ENCODE measurements at places on chromosomes 7 and 10. TPM values are rescaled to one million over a fixed set of nuclear protein-coding genes. Genes with fewer than 3 reads are reported as not detected.

Gene TSPAN33
- total RNA-seq = 22.3 TPM

Gene TFAM
- 18.0 TPM for total RNA-seq

Gene CDK1
- total RNA-seq = 3.6 TPM

Gene CRTAC1
- total RNA-seq = 0.20 TPM

Gene STX1A
- total RNA-seq = 2.1 TPM

Gene CFTR
- 0.70 TPM for total RNA-seq

Gene AKR1C4
- 173 TPM for total RNA-seq

Gene IFRD1
- total RNA-seq = 27.8 TPM

- H3K27me3 ChIP-seq = no peaks in the 10 kb centered on the region
- no peaks in the 10 kb centered on the region for H3K36me3 ChIP-seq
- DNase-seq = no peak
- no peaks in the 10 kb centered on the region for H3K4me1 ChIP-seq
- H3K27ac ChIP-seq = no peak overlapping the region
- H3K4me3 ChIP-seq = no peak overlapping the region
Measured at GRCh38 chr7:106827626-106828025, 37.5 kb upstream of the PIK3CG start.

DNA sequence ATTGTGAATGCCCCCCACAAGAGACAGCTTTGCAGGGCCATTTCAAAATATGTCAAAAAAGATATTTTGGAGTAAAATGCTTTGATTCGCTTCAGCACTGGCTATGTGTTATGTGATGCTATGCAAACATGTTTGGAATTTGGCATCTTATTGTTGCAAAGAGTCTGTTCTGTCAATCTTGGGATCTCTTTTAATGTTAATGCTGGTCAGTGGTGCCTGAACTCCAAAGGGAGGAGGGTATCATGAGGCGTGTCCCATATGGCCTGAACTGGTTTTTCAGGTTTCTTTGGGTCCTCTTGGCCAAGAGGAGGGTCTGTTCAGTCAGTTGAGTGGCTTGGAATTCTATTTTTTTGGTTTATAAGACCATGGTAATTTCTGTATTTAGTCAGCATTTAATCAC, 81.4 kb downstream of the HECW1 start:
- no peaks in the 10 kb centered on the region for H3K36me3 ChIP-seq
- H3K4me3 ChIP-seq = no peak overlapping the region
- no peak overlapping the region for H3K27ac ChIP-seq
- no peak for DNase-seq
- H3K4me1 ChIP-seq = no peaks in the 10 kb centered on the region

DNA sequence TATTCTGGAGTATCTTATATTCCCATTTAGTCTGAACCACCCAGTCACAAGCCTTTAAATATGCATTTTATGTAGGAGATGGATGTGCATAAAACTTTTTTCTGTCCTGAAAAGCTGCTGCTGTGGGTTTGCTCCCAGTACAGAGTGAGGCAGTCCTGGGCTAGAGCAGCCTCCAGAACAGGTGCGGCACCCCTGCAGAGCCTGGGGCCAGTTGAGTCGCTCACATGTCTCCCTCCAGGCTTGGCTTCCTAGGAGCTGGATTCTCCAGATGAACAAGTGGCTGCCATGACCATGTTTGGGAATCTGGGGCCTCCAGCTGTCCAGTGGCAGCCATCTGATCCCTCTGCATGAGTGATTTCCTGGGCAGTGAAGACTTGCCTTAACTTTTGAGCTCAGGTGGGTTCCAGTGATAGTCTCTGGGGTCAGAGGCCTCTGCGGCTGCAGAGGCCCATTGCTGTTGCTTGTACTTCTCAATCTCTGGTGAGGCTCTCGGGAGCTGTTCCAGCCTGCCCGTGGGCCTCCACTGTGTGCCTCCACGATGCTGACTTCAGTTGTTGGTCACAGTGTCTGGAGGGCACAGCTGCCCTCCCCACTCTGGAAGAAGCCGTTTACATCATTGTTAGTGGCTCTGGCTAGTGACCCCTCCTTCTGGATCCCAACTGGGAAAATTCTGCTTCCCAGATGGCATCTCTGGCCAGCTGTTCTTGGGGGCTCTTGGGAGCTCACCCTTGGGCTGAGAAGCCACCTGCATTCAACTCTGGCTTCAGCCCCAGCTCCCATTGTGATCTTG, 120.4 kb downstream of the EMX2 start:
- H3K36me3 ChIP-seq = no peaks in the 10 kb centered on the region
- no peak for DNase-seq
- H3K27me3 ChIP-seq = no peaks in the 10 kb centered on the region
- no peak overlapping the region for H3K4me3 ChIP-seq

DNA sequence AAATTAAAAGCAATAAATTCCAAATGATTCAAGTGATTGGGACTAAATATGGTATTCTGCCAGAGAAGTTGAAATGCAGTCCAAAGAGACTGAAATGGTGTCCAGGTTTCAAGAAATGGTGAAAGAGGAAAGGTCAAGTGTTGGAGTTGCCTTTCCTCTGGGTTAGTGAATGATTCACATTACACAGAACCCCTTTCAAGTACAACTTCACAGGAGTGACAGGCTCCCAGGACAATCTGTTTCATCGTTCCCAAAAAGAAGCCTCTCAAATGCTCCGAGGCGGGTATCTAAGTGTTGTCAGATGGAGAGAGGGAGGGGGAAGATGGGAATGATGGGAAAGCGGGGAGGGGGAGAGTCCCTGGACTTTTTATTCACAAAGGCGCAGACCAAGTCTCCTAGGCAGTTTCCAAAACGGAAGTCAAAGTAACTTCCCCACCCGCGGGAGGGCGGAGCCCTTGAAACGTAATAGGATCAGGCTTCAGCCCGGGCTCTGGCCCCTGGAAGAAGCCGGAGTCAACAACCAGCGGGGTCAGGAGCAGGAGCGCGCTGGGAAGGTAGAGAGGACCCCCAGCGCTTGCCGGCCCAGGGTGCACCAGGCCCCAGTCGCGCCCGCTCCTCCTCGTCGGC, 754 bp downstream of the SLC25A13 start:
- H3K27me3 ChIP-seq = no peaks in the 10 kb centered on the region
- peak overlapping the region; percentile 89 for H3K4me3 ChIP-seq
- H3K27ac ChIP-seq = peak overlapping the region; percentile 97

- no peak for DNase-seq
- no peak overlapping the region for H3K4me3 ChIP-seq
- no peaks in the 10 kb centered on the region for H3K27me3 ChIP-seq
- H3K27ac ChIP-seq = no peak overlapping the region
- no peaks in the 10 kb centered on the region for H3K4me1 ChIP-seq
Measured at GRCh38 chr10:51960494-51960895, 261.1 kb upstream of the CSTF2T start.

- H3K4me3 ChIP-seq = no peak overlapping the region
- H3K27ac ChIP-seq = no peak overlapping the region
- no peaks in the 10 kb centered on the region for H3K36me3 ChIP-seq
- no peak for DNase-seq
Measured at GRCh38 chr7:113008755-113009154, 77.9 kb downstream of the GPR85 start.

- H3K36me3 ChIP-seq = no peaks in the 10 kb centered on the region
- DNase-seq = no peak
- no peaks in the 10 kb centered on the region for H3K4me1 ChIP-seq
Measured at GRCh38 chr7:7705318-7705717, 13.1 kb downstream of the RPA3 start.

- H3K36me3 ChIP-seq = no peaks in the 10 kb centered on the region
- H3K27me3 ChIP-seq = no peaks in the 10 kb centered on the region
- H3K27ac ChIP-seq = no peak overlapping the region
- no peaks in the 10 kb centered on the region for H3K4me1 ChIP-seq
- peak; percentile 72 for DNase-seq
Measured at GRCh38 chr7:4189131-4189570, 492.9 kb upstream of the FOXK1 start.

DNA sequence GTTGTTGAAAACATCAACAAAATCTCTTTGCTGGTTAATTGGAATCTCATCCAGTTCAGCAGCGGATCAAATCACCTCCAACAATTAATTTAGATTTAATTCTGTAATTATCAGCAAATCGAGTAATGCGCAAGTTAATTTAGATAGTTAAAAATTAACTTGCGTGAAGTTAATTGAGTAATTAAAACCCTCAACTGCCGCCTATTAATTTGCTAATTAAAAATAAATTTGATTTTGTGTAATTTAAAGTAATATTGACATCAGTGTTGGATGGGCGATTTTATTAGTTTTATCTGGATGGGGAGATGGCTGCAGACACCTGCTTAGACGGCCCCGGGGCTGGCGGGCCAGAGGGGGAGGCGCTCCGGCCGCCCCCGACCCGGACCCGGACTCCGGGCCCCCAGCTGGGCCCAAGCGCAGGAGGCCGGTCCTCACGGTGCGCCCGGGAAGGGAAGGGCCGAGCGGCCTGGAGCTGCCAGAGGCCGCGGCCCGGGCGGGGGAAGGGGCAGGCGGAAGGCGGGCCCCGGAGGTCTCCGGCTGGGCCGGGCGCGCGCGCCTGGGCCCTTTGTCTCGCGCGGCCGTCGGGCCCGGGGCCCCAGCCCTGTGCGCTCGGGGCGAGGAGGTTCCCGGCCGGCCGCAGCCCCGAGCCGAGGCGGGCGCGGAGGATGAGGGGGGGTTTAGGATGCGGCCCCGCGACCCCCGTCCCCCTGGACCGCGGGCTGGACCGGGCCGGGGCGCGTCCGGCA, 3.3 kb upstream of the UNCX start:
- no peak overlapping the region for H3K4me3 ChIP-seq
- no peaks in the 10 kb centered on the region for H3K4me1 ChIP-seq

DNA sequence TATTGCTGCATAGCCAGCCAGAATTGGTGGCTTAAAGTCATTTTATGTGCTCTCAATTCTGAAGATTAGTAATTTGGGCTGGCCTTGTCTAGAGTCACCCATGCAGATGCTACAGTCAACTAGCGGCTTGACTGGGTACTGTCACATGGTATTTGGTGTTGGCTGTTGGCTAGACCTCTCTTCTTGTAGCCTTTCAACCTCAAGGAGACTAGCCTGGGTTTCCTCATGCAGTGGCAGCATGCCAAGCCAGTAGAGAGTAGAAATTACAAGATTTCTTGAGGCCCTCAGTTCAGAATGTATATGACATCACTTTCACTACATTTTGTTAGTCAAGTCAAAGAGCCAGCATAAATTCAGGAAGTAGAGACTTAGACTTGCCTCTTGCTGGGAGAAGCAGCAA, 3.7 kb upstream of the ZNF800 start:
- H3K27ac ChIP-seq = no peak overlapping the region
- no peaks in the 10 kb centered on the region for H3K36me3 ChIP-seq
- H3K4me1 ChIP-seq = peaks cover under 1% of the 10 kb centered on the region
- no peak overlapping the region for H3K4me3 ChIP-seq

- H3K27me3 ChIP-seq = no peaks in the 10 kb centered on the region
- H3K4me1 ChIP-seq = no peaks in the 10 kb centered on the region
- no peak for DNase-seq
- H3K27ac ChIP-seq = no peak overlapping the region
Measured at GRCh38 chr7:104956753-104957450, 57.1 kb upstream of the KMT2E start.

- DNase-seq = no peak
- no peak overlapping the region for H3K4me3 ChIP-seq
- H3K27ac ChIP-seq = no peak overlapping the region
- H3K36me3 ChIP-seq = no peaks in the 10 kb centered on the region
- no peaks in the 10 kb centered on the region for H3K4me1 ChIP-seq
Measured at GRCh38 chr10:52644373-52645186, 128.0 kb downstream of the MBL2 start.

GRCh38 chr10:92042541-92042940, 119.0 kb downstream of the BTAF1 start:
- no peak overlapping the region for H3K4me3 ChIP-seq
- no peaks in the 10 kb centered on the region for H3K36me3 ChIP-seq
- no peak overlapping the region for H3K27ac ChIP-seq

GRCh38 chr7:112113913-112114575, 92.2 kb downstream of the DOCK4 start:
- no peaks in the 10 kb centered on the region for H3K27me3 ChIP-seq
- H3K4me3 ChIP-seq = no peak overlapping the region
- DNase-seq = no peak

- no peaks in the 10 kb centered on the region for H3K36me3 ChIP-seq
- no peaks in the 10 kb centered on the region for H3K27me3 ChIP-seq
- no peak overlapping the region for H3K4me3 ChIP-seq
- H3K4me1 ChIP-seq = no peaks in the 10 kb centered on the region
- DNase-seq = no peak
Measured at GRCh38 chr10:9427209-9427608, 1372.7 kb downstream of the GATA3 start.

GRCh38 chr10:121460733-121461132, 137.5 kb downstream of the FGFR2 start:
- no peaks in the 10 kb centered on the region for H3K36me3 ChIP-seq
- no peak for DNase-seq
- H3K4me1 ChIP-seq = no peaks in the 10 kb centered on the region
- no peak overlapping the region for H3K27ac ChIP-seq
- no peaks in the 10 kb centered on the region for H3K27me3 ChIP-seq

- no peak overlapping the region for H3K27ac ChIP-seq
- H3K27me3 ChIP-seq = no peaks in the 10 kb centered on the region
- no peak overlapping the region for H3K4me3 ChIP-seq
- no peaks in the 10 kb centered on the region for H3K4me1 ChIP-seq
Measured at GRCh38 chr10:48291190-48291589, 15.3 kb upstream of the MAPK8 start.

DNA sequence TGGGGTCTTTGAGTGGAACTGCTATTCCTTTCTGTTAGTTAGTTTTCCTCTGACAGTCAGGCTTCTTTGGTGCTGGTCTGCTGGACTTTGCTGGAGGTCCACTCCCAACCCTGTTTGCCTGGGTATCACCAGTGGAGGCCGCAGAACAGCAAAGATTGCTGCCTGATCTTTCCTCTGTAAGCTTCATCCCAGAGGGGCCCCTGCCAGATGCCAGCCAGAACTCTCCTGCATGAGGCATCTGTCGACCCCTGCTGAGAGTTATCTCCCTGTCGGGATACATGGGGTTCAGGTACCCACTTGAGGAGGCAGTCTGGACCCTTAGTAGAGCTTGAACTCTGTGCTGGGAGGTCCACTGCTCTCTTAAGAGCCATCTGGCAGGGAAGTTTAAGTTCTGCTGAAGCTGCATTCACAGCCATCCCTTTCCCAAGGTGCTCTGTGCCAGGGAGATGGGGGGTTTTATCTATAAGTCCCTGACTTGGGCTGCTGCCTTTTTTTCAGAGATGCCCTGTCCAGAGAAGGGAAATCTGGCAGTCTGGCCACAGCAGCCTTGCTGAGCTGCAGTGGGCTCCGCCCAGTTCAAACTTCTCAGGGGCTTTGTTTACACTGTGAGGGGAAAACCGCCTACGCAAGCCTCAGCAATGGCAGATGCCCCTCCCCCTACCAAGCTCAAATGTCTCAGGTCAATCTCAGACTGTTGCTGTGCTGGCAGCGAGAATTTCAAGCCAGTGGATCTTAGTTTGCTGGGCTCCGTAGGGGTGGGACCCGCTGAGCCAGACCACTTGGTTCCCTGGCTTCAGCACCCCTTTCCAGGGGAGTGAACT, 89.7 kb upstream of the CDK6 start:
- H3K4me3 ChIP-seq = no peak overlapping the region
- H3K36me3 ChIP-seq = no peaks in the 10 kb centered on the region
